ENCODE measurements at places on chromosomes 6 and 20.

GRCh38 chr6:140436023-140436811, 1061.8 kb upstream of the CITED2 start:
- DNase-seq: peak; percentile 34

GRCh38 chr20:19310541-19310940, 98.1 kb downstream of the SLC24A3 start:
- no peak for DNase-seq

DNA sequence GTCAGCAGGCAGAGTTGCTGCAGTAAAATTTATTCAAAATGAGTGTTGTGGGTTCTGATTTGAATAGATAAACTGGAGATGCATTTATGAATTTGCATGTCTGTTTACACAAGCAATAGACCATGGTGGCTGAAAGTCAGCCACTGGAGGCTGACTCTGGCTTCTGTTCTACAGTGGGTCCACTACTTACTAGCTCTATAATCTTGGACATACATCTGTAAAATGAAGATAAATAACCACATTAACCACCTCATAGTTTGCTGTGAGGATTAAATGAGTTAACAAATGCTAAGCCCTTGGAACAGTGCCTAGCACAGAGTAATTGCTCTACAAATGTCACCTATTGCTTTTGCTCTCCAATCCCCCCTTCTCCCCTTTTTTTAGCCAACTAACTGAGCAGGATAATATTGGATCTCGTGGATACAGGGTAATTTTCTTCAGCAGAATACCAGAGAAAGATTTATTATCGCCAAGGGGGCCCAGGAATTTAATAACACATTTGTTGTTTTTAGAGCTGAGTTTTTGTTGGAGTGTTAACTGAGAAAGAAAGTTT, 1.4 kb upstream of the PM20D2 start:
- DNase-seq: no peak

- peak; percentile 95 for DNase-seq
Observed at GRCh38 chr6:43798688-43799444, 28.9 kb downstream of the VEGFA start.

- peak; percentile 62 for DNase-seq
Observed at GRCh38 chr6:56677559-56677958, 34.9 kb upstream of the DST start.

GRCh38 chr6:144434308-144434990, 149.3 kb downstream of the UTRN start:
- peak; percentile 91 for DNase-seq

- DNase-seq: no peak
Observed at GRCh38 chr20:63418617-63419016, 53.8 kb downstream of the KCNQ2 start.

GRCh38 chr6:56618050-56618449, 24.6 kb downstream of the DST start:
- peak; percentile 42 for DNase-seq

DNA sequence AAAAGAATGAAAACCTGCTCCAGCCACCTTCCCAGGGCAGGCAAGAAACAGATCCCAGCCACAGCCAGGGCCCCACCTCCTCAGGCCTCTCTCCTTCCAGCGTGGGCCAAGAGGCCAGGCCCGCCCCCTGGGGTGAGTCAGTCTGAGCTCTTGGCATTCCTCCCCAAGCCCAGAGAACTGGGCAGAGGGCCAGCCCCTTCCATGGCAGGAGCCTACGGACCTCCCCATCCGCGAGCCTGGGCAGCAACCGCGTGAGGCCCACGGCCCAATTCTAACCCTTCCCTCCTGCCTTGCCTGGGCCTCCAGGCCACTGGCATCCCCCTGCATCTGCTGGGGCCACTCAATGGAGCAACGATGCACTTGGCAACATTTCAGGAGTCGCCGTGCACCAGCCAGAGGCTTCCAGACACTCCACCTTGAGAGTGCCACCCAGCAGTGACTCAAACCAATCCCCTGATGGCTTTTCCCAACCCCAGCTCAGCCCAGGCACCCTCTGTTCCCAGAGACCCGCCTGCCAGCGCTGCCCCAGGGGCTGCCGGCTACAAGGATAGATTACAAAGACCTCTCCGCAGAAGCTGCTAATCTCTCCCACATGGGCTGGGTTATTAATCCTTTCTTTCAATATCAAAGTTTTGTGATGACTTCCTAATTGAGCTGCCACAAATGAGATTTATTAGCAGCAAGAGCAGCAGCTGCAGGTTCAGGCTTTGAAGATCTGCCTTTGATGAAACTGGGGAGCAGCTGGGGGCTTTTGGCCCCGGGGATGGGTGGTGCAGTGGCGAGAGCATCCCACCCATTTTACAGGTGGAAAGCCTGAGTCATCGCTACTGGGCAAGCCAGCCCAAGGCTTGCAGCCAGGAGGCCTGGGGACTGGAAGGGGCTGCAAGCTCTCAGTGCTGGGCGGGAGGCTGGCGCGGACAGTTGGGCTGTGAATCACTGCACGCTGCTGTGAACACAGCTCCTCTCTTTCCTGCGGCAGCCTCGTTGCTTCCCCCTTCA, 85.7 kb downstream of the NFATC2 start:
- DNase-seq: peak; percentile 98

DNA sequence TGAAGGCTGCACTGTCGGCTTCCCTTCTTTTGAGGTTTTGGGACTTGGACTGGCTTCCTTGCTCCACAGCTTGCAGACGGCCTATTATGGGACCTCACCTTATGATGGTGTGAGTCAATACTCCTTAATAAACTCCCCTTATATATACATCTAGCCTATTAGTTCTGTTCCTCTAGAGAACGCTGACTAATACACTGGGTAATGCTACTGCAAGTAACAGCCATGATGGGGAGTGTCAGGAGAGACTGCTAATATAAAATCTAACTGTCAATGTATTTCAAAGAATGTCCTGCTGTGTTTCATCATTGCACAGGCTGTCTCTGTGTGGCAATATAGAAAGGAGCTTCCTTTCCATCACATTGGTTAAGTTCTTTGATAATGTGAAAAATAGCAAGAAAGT, 57.7 kb upstream of the UST start:
- DNase-seq: peak; percentile 24

- no peak for DNase-seq
Observed at GRCh38 chr20:23570178-23570760, 2.0 kb upstream of the CST9L start.

GRCh38 chr6:123550052-123550617, 86.6 kb downstream of the TRDN start:
- DNase-seq: peak; percentile 7

DNA sequence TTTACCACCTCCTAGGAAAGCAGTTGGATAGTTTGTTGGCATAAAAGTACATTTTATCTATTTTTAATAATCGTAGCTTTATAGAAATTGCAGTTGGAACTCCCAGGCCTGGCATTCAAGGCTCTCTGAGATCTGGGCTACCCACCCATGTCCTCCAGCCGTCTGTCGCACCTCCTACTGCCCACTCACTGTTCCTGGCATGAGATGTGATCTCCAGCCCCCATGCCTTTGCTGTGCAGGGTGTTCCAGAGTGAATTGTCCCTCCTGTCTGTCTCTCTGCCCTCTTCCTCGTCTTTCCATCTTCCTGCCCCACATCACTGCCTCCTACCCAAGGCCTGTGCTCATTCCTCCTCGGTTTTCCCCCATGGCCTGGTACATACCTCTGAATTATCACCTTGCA, 50.7 kb downstream of the PTPN1 start:
- DNase-seq: peak; percentile 37

DNA sequence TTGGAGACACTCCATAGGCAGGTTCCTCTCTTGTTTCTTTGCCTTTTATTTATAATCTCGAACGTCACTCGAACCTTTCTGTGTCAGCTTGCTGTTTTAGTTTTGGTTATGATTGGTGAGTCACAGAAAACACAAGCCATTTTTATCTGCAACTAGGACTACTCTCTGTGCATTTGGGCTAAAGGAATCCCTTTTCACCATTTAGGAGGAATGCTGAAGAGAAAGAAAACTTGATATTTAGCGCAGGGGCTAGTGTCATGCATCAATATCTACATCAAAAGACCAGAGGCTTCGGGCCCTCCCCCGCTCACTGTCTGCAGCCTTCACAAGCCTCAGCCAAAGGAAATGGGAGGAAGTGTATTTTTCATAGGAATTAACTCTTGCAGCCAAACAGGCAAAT, 507.8 kb upstream of the CITED2 start:
- peak; percentile 38 for DNase-seq

DNA sequence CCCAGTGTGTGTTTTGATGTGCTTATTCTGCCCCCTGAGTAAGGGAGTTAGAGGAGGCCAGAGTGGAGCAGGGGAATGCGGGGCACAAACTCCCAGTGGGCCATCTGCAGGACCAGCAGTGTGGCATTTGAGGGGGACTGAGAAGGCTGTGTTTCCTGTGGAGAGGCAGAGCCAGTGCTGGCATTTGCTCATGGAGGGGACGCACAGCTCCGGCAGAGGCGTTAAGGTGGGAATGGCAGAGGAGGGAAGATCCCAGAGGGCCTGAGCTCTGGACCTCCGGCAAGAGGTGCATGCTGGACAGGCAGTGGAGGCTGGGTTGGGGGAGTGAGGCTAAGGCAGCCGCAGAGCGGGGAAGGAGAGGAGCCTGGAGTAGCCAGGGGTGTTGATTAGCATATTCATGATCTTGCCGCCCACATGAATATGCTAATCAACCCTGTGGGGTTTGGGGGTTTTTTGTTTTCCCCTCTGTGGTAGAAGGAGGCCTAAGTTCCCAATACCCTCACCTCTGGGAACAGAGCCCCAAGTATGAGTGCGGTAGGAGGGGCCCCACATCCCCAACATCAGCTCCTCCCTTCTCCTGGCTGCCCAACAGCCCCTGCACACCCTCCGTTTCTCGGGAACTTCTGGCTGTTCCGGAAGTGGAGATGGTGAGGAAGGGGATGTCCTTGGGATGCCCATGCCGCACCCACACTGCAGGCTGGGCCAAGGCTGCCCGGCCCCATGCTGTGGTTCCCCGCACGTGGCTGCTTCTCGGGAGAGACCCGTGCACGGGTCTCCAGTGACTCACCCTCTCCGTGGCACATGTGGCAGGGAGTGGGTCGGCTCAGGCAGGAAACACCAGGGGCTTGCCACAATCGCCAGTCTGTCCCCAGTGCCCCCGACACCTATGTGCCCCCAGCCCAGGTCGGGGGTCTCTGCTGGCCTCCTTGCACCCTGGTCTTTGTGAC, 33.8 kb downstream of the DLGAP4 start:
- DNase-seq: peak; percentile 22

GRCh38 chr6:155077784-155078183, 82.7 kb downstream of the TIAM2 start:
- DNase-seq: no peak

GRCh38 chr20:61609461-61609860, 357.4 kb downstream of the CDH4 start:
- DNase-seq: no peak

DNA sequence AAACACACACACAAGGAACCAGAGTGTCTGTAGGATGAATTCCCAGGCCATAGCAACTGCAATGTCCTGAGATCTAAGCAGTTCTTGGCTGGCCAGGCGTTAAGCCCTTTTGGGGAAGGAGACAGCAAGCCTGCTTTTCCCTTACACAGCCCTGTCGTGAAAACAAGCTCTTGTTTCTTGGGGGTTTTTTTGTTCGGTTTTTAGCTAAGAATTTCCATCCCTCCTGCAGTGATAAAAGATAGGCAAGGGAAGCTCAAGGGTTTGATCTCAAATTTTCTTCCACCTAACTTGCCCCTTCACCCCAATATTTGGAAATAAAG, 1.5 kb downstream of the TNFRSF21 start:
- peak; percentile 27 for DNase-seq

GRCh38 chr20:61599541-61599992, 347.5 kb downstream of the CDH4 start:
- no peak for DNase-seq

GRCh38 chr6:158818581-158819212, 471 bp downstream of the EZR start:
- DNase-seq: peak; percentile 81

DNA sequence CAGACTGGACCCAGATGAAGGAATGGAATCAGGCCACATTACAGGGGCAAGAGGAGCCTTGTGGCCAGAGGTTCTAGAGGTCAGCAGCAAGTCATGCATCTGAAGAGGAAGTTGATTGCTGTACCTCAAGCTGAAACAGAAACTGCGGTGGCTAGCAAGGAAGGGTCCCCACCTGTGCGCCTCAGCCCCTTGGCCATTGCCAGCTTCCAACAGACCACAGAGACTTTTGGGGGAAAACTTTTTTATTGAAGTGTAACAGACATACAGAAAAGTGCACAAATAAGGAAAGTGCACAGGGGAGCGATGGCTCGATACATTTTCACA, 26.8 kb upstream of the SLC9A8 start:
- DNase-seq: no peak

- no peak for DNase-seq
Observed at GRCh38 chr6:54050750-54051149, 60.5 kb upstream of the MLIP start.

DNA sequence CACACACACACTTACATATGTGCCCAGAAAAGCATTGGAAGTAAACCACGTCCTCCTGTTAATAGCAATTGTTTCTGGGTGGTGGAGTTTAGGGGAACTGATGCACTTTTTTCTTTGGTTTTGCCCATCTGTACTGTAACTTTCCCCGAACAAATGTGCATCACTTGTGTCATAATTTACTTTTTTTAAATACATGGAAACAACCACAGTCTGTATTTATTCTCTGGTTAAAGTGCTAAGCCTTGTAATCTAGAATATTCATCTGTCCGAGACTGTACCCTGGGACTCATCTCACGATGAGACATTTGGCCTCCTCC, 61.5 kb upstream of the CD93 start:
- no peak for DNase-seq

DNA sequence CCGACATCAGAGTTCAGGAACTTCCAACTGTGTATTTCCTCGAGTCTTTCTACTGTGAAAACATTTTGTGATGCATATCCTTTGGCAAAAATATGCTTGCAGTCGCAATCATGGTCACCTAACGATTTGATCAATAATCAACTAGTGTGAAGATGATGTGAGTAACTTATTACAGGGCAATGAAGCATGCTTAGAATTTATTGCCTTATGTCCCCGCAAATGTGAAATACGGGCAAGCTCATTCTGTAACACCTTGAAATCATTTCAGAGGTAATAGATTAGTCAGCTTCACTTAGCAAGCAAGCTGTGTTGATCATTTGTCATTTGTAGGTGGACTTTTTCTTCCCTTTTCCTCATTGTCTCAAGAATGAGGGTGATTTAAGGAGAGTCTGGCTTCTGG, 67.9 kb upstream of the DOK5 start:
- DNase-seq: no peak

- no peak for DNase-seq
Observed at GRCh38 chr6:163398115-163398514, 16.4 kb upstream of the QKI start.

GRCh38 chr20:50996901-50997865, 25.7 kb downstream of the KCNG1 start:
- peak; percentile 70 for DNase-seq

GRCh38 chr6:87822011-87822410, 120.0 kb upstream of the AKIRIN2 start:
- no peak for DNase-seq

DNA sequence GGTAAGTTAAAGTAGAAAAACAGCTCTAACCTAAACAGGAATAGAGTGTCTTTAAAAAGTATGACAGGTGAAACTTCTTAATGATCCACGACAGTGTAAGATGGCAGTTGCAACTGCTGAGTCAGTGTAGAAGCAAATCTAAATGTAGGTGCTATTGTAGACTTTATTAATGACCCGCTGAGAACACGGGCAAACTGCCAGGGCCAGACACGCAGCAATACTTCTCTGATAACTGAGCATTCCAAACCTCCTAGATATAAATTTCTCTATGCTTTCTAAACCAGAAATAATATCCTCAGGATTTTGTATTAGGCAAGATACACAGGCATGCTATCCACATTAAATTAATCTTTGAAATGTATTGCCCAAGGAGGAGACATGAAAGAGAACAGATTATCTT, 1076.4 kb downstream of the HACE1 start:
- DNase-seq: no peak
